ENCODE measurements at places on chromosomes 16 and 17. TPM values are rescaled to one million over a fixed set of nuclear protein-coding genes. Genes with fewer than 3 reads are reported as not detected.

The METTL26 gene
- 130 TPM for total RNA-seq

The ETV4 gene
- 2.9 TPM for total RNA-seq

The ZG16 gene
- 0.33 TPM for total RNA-seq

The OTOP2 gene
- total RNA-seq: not detected

The OR2C1 gene
- total RNA-seq: not detected

- no peaks in the 10 kb centered on the region for H3K27me3 ChIP-seq
- no peak for DNase-seq
- no peaks in the 10 kb centered on the region for H3K36me3 ChIP-seq
- peaks cover 10% of the 10 kb centered on the region for H3K4me1 ChIP-seq
These were observed 10.6 kb downstream of the IRX3 start for GRCh38 chr16:54275956-54276355.

GRCh38 chr17:79978548-79978855 lies 57.2 kb downstream of the TBC1D16 start:
- H3K4me1 ChIP-seq: no peaks in the 10 kb centered on the region
- H3K36me3 ChIP-seq: no peaks in the 10 kb centered on the region
- H3K4me3 ChIP-seq: no peak overlapping the region
- peak overlapping the region; percentile 68 for H3K27ac ChIP-seq
- H3K27me3 ChIP-seq: no peaks in the 10 kb centered on the region

- H3K27ac ChIP-seq: no peak overlapping the region
- H3K4me1 ChIP-seq: no peaks in the 10 kb centered on the region
- DNase-seq: no peak
- H3K36me3 ChIP-seq: no peaks in the 10 kb centered on the region
- no peaks in the 10 kb centered on the region for H3K27me3 ChIP-seq
- H3K4me3 ChIP-seq: no peak overlapping the region
These were observed 32.8 kb downstream of the GPT2 start for GRCh38 chr16:46916980-46917379.

- no peak overlapping the region for H3K4me3 ChIP-seq
- H3K36me3 ChIP-seq: no peaks in the 10 kb centered on the region
- H3K27me3 ChIP-seq: no peaks in the 10 kb centered on the region
- DNase-seq: no peak
These were observed 20.5 kb downstream of the METTL9 start for GRCh38 chr16:21619765-21620425.

DNA sequence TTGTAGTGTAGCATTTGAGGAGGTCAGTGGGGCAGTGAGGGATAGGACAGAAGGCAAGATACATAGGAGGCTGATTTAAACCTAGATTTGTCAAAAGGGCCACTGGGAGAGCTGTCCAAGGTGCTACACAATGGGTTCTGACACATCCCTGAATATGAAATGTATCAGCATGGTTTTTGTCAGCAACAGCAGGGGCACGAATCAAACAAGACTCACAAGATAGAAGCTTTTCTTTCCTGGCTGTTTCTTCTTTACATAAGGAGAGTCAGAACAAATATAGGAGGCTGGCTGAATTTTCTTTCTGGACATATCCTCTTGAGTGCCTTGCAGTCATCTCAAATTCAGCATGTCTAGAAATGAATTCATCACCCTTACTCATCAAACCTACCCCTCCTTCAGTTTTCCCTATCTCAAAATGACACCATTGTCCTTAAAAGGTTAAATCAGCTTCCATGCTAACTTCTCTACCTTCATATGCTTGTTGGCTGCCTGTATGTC lies 130.5 kb downstream of the NPIPB5 start:
- H3K27me3 ChIP-seq: no peaks in the 10 kb centered on the region
- no peak overlapping the region for H3K4me3 ChIP-seq
- no peaks in the 10 kb centered on the region for H3K4me1 ChIP-seq
- H3K36me3 ChIP-seq: no peaks in the 10 kb centered on the region
- H3K27ac ChIP-seq: no peak overlapping the region
- no peak for DNase-seq

GRCh38 chr16:12965274-12965804 lies 63.9 kb downstream of the SHISA9 start:
- no peak overlapping the region for H3K4me3 ChIP-seq
- H3K4me1 ChIP-seq: no peaks in the 10 kb centered on the region
- no peak overlapping the region for H3K27ac ChIP-seq

- no peak for DNase-seq
- no peaks in the 10 kb centered on the region for H3K4me1 ChIP-seq
- no peak overlapping the region for H3K4me3 ChIP-seq
- H3K27me3 ChIP-seq: no peaks in the 10 kb centered on the region
- H3K27ac ChIP-seq: peak overlapping the region; percentile 67
These were observed 11.3 kb downstream of the OSBPL7 start for GRCh38 chr17:47810200-47810821.

GRCh38 chr16:81464279-81464678 lies 19.7 kb downstream of the CMIP start:
- no peaks in the 10 kb centered on the region for H3K36me3 ChIP-seq
- no peaks in the 10 kb centered on the region for H3K4me1 ChIP-seq
- H3K27ac ChIP-seq: no peak overlapping the region
- no peak overlapping the region for H3K4me3 ChIP-seq
- DNase-seq: no peak

GRCh38 chr16:64782484-64782883 lies 339.4 kb downstream of the CDH11 start:
- no peaks in the 10 kb centered on the region for H3K27me3 ChIP-seq
- no peak overlapping the region for H3K4me3 ChIP-seq
- DNase-seq: no peak
- no peaks in the 10 kb centered on the region for H3K36me3 ChIP-seq

DNA sequence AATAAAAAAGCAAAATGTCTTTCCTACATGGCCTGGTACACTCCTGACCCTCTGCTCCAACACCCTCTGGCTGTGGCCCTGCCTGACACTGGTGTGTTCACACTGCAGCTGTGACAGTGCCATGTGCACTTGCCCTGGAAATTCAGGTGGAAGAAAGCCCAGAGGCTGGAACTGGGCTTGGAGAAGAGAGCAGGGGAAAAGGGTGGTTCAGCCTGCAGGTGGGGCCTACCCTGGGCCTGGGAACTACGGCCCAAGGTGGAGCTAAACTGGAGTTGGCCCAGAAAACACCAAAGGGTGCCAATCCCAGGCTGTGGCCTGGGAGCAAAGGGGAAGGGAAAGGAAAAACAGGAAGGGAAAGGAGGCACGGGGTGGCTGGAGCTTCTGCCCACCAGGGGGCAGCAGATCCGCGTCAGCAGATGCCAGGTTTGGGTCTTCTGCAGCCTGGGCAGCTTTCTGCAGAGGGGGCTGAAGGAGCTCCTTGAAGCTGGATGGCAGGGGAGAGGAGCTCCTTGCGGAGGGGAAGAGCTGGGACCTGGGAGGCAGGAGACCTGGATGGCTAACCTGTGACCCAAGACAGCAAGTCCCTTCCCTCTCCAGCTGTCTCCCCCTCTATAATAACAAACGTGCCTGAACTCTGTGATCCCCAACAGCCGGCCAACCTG lies 15.4 kb upstream of the CTCF start:
- H3K27ac ChIP-seq: peak overlapping the region; percentile 37
- H3K36me3 ChIP-seq: no peaks in the 10 kb centered on the region
- no peak overlapping the region for H3K4me3 ChIP-seq

- H3K27ac ChIP-seq: peak overlapping the region; percentile 92
- no peaks in the 10 kb centered on the region for H3K27me3 ChIP-seq
- no peak overlapping the region for H3K4me3 ChIP-seq
- DNase-seq: no peak
These were observed 44.0 kb downstream of the TUBD1 start for GRCh38 chr17:59848778-59849177.

DNA sequence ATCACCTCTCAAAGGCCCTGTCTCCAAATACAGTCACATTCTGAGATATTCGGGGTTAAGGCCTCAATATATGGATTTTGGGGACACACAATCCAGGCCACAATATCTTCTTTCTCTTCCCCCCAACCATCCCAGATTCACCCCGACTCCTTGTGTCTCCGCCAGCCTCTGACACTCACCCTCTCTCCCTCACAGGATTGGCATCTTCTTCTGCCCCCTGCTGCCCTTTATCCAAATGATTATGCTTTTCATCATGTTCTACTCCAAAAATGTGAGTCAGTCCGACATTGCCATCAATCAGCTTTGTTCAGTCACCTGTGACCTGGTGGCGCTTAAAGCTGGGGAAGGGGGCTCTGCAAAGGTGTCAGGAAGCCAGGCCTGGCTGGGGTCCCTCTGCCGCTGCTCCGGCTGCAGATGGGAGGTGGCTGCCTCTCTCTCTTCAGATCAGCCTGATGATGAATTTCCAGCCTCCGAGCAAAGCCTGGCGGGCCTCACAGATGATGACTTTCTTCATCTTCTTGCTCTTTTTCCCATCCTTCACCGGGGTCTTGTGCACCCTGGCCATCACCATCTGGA lies 35.1 kb downstream of the GDE1 start:
- no peaks in the 10 kb centered on the region for H3K36me3 ChIP-seq
- H3K4me3 ChIP-seq: no peak overlapping the region
- H3K4me1 ChIP-seq: no peaks in the 10 kb centered on the region

- H3K4me1 ChIP-seq: no peaks in the 10 kb centered on the region
- H3K27me3 ChIP-seq: no peaks in the 10 kb centered on the region
- H3K36me3 ChIP-seq: no peaks in the 10 kb centered on the region
These were observed 15.3 kb upstream of the IL21R start for GRCh38 chr16:27386674-27387073.

DNA sequence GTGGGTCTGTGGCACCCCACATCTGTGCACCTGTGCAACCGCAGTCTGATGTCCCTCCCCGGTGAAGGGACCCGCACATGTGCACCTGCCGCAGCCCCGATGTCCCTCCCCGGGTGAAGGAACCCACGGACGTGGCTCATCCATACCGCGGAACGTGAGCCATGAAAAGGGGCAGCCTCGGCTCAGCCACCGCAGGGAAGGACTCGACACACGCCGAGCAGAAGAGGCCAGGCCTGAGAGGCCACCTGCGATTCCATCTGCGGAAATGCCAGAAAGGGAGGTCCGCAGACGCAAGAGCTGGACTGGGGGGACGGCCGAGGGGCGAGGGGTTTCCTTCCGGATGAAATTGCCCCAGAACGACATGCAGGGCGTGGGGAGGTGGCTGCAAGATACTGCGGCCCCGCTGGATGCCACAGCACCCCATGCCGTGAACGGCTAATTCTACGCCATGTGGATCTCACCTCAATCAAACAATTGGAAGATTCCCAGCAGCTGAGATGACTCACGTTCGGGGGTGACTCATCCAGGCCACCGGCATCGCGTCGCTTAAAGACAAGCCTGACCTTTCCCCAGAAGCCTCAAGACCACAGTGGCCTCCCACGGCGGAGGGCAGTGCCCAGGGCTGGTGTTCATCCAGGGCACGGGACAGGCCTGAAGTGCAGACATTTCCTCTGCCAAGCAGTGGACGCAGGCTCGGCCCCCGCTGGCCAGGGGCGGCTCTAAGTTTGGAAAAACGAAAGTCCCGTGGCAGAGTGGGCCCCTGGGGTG lies 21.0 kb downstream of the SOX8 start:
- no peaks in the 10 kb centered on the region for H3K27me3 ChIP-seq
- no peak overlapping the region for H3K4me3 ChIP-seq
- no peaks in the 10 kb centered on the region for H3K36me3 ChIP-seq
- no peaks in the 10 kb centered on the region for H3K4me1 ChIP-seq
- peak; percentile 62 for DNase-seq
- H3K27ac ChIP-seq: no peak overlapping the region

DNA sequence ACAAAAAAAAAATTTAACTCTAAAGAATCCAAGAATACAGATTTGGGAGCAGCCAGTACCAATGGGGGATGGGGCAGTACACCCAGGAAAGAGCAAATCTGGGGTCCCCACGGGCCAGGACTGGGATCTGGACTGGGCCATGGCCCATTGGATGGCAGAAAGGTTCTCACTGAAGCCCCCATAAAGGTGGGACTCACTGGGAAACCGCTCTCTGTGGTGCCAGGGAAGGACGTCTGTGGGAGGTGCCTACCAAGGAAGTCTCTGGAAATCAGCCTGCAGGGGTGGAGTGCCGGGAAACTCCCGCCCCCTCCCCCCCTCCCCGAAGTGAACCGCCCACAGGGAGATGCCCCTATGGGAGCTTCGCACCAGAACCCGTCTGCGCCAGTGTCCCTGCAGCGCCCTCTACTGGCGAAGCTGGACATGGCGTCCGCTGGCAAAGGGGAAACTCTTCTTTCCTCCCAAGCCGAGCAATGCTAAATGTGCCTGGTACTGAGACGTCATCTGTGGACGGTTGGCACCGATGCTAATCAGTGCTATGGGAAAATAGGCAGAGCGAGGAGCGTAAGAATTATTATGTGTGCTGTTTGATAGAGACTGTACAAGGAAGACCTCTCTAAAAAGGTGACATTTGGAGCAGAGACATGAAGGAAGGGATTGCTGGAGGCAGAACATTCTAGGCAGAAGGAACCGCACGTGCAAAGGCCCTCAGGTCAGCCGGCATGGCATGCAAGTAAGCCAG lies 671.1 kb downstream of the WWOX start:
- no peak overlapping the region for H3K27ac ChIP-seq
- H3K27me3 ChIP-seq: no peaks in the 10 kb centered on the region
- H3K4me1 ChIP-seq: no peaks in the 10 kb centered on the region
- no peak for DNase-seq
- no peaks in the 10 kb centered on the region for H3K36me3 ChIP-seq

DNA sequence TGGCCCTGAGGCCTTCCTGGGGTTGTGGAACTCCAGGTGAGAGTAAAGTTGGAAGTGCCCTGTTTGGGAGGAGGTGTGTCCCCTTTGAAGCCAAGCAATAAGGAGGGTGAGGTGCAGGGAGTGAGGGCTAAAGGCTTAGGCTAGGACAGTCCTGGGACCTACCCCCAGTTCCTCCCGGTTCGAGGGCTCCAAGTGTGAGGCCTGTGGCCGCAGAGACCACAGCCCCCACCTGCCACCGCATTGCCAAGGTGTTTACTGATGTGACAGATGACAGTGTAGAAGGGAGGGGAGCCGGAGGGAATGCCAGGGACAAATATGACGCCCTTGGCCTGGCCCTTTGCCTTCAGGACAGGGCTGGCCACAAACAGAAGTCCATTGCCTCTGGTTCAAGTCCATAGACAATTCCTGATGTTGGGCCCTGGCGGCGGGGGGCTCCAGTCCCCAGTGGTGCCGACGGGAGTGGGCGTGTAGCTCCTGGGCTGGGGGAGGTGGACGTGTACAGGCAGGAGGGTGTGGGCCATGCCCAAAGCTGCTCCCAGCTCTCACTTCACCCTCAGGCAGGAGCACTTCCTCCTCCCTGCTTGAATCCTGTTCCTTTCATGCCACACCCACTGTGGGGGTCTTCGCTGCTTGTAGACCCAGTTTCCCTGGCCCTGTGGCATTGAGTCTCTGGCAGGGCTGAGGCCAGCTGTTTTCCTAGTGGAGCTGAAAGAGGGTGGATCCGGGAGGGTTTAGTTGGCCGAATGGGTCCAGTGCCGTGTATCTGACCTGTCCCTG lies 3.2 kb downstream of the ADORA2B start:
- no peaks in the 10 kb centered on the region for H3K27me3 ChIP-seq

- no peaks in the 10 kb centered on the region for H3K4me1 ChIP-seq
- H3K4me3 ChIP-seq: no peak overlapping the region
- no peaks in the 10 kb centered on the region for H3K27me3 ChIP-seq
- no peak overlapping the region for H3K27ac ChIP-seq
- DNase-seq: no peak
These were observed 157.1 kb upstream of the WSCD1 start for GRCh38 chr17:5913032-5913531.

- peaks cover 53% of the 10 kb centered on the region for H3K27me3 ChIP-seq
- no peaks in the 10 kb centered on the region for H3K36me3 ChIP-seq
- H3K4me1 ChIP-seq: no peaks in the 10 kb centered on the region
- no peak within 1 kb of the TSS for H3K27ac ChIP-seq
These were observed at the start of gene CACNG3 for GRCh38 chr16:24255456-24256371. TSS of gene CACNG3 (plus strand) at chr16:24256335. CDS start at chr16:24256755, 420 bp downstream.

GRCh38 chr17:73492821-73493814 lies 151.1 kb downstream of the SDK2 start:
- no peaks in the 10 kb centered on the region for H3K27me3 ChIP-seq
- no peaks in the 10 kb centered on the region for H3K4me1 ChIP-seq
- H3K36me3 ChIP-seq: no peaks in the 10 kb centered on the region
- H3K27ac ChIP-seq: no peak overlapping the region
- DNase-seq: no peak

Data from breast epithelium (tissue), 4 donors.